ENCODE measurements at places on chromosomes 5 and 9.

- no peak for DNase-seq
These were observed 106.7 kb downstream of the SMIM15 start for GRCh38 chr5:61055434-61056006.

DNA sequence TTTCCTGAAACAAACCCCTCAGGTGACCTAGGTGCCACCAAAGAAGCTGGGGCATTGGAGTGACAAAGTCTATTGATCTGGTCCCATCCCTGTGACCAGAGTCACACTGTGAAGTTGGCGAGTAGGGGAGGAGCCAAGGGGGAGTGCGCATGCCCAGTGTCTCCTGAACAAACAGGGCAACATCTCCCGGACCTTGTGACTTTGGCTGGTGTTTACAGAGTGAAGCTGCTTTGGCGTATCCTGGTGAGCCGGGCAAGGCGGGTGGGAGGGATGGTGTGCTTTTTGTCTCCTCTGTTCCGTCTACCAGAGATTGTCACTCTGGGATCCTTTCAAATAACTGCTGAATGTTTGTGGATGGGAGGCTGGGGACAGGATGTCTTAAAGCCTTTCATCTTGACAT lies 204.5 kb downstream of the HSPA4 start:
- no peak for DNase-seq

GRCh38 chr5:149062371-149063016 lies 368 bp downstream of the SH3TC2 start:
- no peak for DNase-seq

DNA sequence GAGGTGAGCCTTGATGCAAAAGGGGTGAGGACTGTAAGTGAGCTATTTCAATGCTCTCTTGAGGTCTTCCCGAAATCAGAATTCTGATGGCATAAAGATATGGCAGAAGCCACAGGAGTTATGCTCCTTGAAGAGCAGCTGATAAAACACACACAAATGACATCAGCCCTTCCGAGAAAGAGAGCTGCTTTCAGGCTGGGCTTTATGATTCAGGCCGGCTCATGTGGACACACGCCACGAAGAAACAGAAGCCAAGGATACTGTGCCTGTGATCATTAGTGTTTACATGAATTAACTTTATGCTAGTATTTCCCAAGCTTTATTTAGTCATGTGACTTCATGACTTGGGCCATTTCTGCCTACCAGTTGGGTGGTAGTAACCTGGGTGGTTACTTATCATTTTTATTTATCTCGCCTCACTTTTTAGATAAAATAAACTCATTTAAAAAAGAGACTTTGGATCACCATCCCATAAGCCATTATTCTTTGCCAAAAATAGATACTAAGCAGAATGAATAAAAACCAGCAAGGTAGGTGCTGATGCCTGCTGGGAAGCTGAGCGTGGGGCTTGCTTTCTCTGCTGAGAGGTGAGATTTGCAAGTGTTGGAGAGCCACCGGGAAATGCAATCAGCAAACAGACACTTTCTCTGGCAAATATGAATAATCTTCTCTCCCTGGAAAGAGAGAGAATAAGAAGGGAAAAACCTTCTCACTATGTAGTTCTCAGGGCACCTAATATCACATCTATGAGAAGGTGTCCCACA lies 73.0 kb upstream of the SLC25A51 start:
- no peak for DNase-seq
